A549 treated with dexamethasone at 1 μM for 4 hours (cell line): ENCODE measurements at places on chromosomes 3 and 15. TPM values are rescaled to one million over a fixed set of nuclear protein-coding genes. Genes with fewer than 3 reads are reported as not detected.

The FAM174B gene
- total RNA-seq: 6.5 to 9.1 TPM (median 8.5 TPM) in 5 replicates

The PTH1R gene
- total RNA-seq: 1.0 to 2.3 TPM (median 1.4 TPM) in 5 replicates

The CHRFAM7A gene
- 4.9 to 8.2 TPM (median 6.4 TPM) in 5 replicates for total RNA-seq

The SLC22A14 gene
- 0.04 to 0.14 TPM (median 0.08 TPM) in 4 of 5 replicates, not detected in the other for total RNA-seq

The ST8SIA2 gene
- 0.31 to 0.47 TPM (median 0.40 TPM) in 5 replicates for total RNA-seq
